ACHN (cell line): ENCODE measurements at places on chromosomes 2 and 18.

DNA sequence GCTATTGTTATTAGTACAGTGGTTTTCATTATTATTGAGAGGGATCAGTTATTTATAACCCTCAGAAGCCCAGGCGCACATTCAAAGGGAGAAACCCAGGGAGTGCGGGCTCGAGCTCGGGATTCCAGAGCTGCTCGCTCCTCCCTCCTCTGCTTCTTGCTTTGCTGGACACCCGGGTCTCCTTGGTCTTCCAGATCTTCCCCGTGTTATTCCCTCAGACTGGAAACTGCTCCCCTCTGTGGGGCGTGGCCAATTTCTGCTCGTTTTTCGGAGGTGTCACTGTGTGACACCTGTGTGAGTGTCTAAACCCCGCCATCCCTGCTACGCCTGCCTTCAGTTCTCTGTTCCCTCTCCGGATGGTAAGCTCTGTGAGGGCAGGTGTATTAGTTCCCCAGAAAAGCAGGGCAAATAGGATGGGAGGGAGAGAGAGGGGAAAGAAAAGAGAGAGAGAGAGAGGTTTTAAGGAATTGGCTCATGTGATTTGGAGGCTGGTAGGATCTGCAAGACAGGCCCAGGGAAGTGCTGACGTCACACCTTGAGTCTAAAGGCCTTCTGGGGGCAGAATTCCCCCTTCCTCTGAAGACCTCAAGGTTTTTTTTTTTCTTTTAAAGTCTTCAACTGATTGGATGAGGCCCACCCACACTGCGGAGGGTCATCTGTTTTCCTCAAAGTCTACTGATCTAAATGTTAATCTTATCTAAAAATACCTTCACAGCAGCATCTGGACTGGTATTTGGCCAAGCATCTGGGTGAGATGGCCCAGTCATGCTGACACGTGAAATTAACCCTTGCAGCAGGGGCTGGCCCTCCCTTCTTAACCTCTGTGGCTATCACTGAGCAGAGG is 457.3 kb upstream of the ID2 start:
- no peak for DNase-seq

GRCh38 chr2:114442510-114442909 is at the start of gene DPP10:
Gene DPP10 (plus strand): TSS chr2:114442641.
- peak; percentile 57 for DNase-seq

DNA sequence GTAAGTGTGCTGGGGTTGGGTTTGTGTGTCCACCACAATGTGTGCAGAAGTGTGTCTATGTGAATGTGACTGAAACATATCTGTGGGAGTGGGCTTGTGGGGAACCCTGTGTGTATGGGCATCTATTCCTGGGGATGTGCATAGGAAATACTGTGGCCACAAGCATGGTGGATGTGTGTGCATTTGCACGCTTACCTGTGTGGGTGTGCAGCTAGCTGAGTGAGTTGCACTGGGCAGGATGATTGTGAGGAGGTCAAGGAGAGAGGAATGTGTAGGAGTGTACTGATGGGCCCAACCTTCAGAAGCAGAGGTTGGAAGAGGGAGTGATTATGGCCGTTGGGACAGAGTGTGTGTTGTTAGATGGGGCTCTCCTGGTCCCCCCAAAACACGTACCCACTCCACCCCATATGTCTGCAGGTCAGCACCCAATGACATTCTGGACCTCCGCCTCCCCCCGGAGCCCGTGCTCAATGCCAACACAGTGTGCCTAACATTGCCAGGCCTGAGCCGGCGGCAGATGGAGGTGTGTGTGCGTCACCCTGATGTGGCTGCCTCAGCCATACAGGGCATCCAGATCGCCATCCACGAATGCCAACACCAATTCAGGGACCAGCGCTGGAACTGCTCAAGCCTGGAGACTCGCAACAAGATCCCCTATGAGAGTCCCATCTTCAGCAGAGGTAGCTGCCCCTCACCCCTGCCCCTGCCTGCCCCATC is 1.2 kb downstream of the WNT10A start:
- DNase-seq = no peak

DNA sequence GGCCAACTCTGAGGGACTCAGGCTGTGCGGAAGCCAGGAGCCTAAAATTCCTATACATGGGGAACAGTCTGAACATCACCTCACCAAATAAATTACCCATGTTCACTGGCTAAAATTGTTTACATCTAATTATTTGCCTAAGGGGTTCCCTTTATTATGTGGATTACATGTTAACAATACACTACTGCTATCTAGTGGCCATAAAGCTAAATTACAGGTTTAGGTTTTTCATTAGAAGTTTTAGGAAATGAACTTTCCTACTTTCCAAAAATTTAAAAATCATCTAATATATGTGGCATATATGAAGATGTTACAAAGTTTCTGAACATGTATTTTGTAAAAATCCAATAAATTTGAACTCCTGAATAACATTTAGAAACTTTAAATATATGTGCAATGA is 40.3 kb downstream of the PLA2R1 start:
- DNase-seq = peak; percentile 17

- peak; percentile 77 for DNase-seq
These were observed 38.7 kb downstream of the SCG2 start for GRCh38 chr2:223563462-223563861.

- DNase-seq = no peak
These were observed 1.5 kb upstream of the ASB18 start for GRCh38 chr2:236265675-236266074.

GRCh38 chr18:71784777-71785176 is 759.4 kb downstream of the CBLN2 start:
- DNase-seq = peak; percentile 9

- DNase-seq = peak; percentile 76
These were observed 929.2 kb downstream of the SLC4A3 start for GRCh38 chr2:220556658-220557057.

GRCh38 chr2:232568161-232568560 is 17.7 kb downstream of the EIF4E2 start:
- DNase-seq = peak; percentile 81

DNA sequence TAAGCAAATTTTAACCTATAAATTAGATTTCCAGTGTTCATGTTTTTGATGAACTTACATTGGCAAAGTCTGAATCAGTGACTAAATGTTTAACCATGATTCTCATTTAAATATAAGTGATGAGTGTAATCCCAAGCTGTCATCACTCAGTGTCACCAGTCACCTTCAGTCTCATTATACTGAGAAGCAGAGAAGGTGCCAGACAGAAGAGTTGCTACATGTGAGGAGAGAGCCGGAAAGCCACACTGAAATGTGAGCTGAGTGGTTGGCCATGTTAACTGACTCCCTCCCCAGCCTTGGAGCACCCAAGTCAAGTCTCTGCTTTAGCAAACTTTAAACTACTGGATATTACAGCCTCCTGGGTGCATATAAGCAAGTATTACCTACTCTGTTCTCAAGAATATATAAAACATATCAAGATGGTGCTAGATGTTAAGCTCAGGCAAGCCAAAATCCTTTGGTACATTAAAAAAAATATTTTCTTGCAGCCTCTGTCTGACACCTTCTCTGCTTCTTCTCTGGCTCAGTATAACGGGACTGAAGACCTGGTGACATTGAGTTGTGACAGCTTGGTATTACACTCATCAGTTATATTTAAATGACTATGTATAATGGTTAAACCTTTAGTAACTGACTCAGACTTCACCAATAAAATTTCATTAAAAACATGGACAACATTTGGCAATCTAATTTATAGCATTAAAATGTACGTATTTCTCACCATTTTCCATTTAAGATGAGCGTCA is 75.8 kb upstream of the MAP3K20 start:
- no peak for DNase-seq

GRCh38 chr2:185284696-185285095 is 453.9 kb upstream of the FSIP2 start:
- no peak for DNase-seq

DNA sequence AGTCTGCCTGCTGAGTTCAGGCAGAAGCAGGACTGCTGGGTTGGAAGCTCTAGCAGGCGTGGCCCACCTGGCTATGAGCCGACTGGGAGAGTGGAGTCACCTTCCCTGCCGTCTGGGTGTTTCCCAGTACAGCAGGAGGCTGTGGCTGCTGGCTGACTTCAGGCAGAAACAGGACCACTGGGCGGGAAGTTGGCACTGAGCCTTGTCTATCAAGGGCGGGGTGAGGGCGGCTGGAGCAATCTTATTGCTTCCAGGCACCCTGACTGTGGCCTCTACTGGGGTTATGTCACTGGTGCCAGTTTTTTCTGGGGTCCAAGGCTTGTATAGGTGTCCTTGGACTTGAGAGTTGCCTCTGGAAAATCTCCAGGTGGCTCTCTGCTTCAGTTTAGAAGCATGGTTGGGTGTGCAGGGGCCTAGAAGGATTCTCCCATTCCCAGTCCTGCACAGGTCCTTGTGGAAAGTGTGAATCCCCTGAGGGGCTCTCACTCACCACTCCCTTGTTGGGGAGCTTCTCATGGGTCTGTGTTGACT is 30.5 kb downstream of the LTBP1 start:
- DNase-seq = no peak

GRCh38 chr2:239349453-239350135 is 51.2 kb downstream of the HDAC4 start:
- no peak for DNase-seq

- DNase-seq = peak; percentile 88
These were observed 27.5 kb downstream of the EML4 start for GRCh38 chr2:42196403-42197267.

- DNase-seq = no peak
These were observed 420.0 kb upstream of the ST6GAL2 start for GRCh38 chr2:107305966-107306365.

GRCh38 chr2:20185176-20186022 is 39.5 kb downstream of the SDC1 start:
- DNase-seq = peak; percentile 91

GRCh38 chr2:186925514-186925913 is 76.5 kb upstream of the ZSWIM2 start:
- DNase-seq = no peak

DNA sequence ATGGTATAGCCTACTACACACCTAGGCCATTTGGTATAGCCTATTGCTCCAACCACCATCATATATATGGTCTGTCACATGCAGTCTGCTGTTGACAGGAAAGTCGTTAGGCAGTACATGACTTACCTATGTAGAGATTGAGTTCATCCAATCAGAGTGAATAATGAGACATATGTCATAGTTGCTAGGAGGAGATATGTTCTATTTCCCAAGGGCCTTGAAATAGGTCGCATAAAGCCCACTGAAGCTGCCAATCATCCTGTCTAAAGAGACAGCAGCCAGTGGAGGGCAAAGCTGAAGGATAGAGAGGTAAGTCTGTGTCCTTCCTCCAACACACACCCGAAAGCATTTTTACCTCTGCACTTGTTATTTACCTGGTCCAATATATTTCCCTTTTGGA is 263.4 kb downstream of the PTPRM start:
- peak; percentile 47 for DNase-seq

GRCh38 chr18:44938720-44939665 is 258.3 kb downstream of the SETBP1 start:
- DNase-seq = no peak

DNA sequence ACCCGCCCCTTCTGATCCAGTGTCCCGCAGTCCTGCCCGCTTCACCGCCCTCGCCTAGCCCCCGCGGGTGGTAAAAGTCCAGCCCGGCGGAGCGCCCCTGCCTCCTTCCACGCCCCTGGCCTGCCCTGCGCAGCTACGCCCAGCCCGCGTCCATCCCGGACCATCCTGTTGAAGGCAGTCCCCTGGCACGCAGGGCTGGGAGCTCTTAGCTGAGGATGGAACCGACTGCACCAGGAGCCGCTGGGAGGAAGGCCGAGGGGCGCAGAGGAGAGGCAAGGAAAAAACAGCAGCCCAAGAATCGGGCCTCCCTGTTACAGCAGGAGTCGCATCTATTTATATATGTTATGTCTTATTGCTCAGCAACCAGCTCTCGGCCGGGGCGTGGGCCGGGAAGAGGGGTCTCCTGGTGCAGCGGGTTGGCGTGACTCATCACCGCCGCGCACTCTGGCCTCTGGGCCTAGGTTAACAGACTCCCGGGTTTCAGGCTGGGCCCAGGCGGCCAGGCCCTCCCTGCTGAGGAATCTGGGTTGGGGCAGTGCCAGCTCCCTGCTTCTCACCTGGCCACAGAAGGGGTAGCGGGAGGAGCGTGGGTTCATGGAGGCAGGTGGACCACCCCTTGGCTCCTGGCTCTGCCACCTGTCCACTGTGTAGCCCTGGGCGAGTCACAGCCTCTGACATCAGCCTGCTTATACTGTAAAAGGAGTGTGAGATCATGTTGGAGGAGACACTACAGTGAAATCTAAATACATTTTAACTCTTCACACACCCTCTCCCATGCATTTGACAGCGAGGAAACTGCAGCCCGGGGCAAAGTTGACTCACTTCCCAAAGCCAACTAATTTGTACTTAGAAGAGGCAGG is 13.4 kb upstream of the MAP3K2 start:
- DNase-seq = peak; percentile 22

DNA sequence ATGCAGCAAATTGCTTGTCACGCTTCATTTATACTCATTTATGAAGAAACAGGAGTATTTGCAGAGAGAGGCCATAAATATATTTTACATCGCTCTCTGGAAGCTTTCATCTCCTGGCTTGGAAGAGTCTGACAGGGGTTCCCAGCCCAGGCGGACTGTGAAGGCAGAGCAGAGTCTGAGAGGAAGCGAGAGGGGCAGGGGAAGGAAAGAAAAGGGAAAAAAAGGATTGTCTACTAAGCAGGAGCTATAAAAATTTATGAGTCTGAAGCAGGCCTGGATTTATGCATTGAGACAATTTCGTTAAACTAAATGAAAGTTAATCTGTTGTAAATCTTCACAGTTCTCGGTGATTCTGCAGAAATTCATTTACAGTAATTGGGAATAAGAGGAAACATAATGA is 143.9 kb upstream of the GYPC start:
- DNase-seq = no peak

DNA sequence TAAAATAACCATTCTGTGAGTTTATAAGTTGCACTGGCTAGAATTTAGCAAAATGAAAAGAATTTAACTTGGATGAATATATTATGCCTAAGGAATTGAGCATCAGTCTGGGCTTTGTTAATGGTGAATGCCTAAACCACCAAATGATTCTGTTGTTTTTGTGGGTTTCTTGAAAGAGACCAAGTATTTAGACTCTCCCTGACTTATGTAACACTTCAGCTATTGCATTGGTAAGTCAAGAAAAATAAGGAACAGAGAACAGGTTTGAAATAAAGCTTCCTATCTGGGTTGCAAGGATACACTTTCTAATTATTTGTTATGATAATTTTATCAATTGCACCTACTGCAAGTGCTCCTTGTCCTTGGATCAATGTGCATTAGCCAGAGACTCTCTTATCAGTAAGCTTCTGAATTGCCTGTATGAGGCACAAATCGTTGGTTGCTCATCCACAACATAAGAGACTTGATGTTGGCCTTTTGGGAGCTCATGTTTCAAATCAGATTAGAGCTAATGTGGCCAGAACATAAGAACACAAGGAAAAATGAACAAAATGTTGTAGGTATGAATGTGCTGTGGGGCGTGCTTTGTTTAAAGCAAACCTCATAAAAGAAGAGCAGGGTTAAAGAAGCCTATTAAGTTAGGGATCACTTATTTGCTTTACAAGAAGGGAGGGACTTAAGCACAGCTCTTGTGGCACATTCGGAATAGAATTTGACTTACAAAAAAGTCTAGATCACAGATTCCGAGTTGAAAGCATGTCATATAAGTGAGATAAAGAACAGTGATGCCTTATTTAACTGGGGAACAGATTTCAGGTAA is 37.2 kb downstream of the PRKCE start:
- DNase-seq = no peak
